Ureter (tissue), 1 donor: ENCODE measurements at places on chromosomes 11 and 22. TPM values are rescaled to one million over a fixed set of nuclear protein-coding genes. Genes with fewer than 3 reads are reported as not detected.

ENTHD1 gene
- not detected for total RNA-seq

BTBD18 gene
- total RNA-seq: not detected

DEFB131B gene
- total RNA-seq: not detected

CHRM1 gene
- total RNA-seq: not detected

EXPH5 gene
- total RNA-seq: 19.5 TPM

TRIM34 gene
- 9.1 TPM for total RNA-seq

HTR3A gene
- not detected for total RNA-seq

RCE1 gene
- 17.6 TPM for total RNA-seq

ARHGAP20 gene
- total RNA-seq: 6.5 TPM

FAM76B gene
- 25.3 TPM for total RNA-seq

TMEM223 gene
- 18.4 TPM for total RNA-seq

DMC1 gene
- total RNA-seq: 2.2 TPM

SYT7 gene
- total RNA-seq: 6.7 TPM

RNH1 gene
- total RNA-seq: 182 TPM

APOBEC3C gene
- 41.4 TPM for total RNA-seq

OR2AT4 gene
- total RNA-seq: not detected

CCS gene
- total RNA-seq: 34.8 TPM

ANKRD42 gene
- total RNA-seq: 13.0 TPM

OR52I2 gene
- total RNA-seq: not detected
